ENCODE measurements at places on chromosomes 5 and 9.

GRCh38 chr5:157657516-157657915, 5.3 kb upstream of the SOX30 start:
- H3K27ac ChIP-seq = no peak overlapping the region
- H3K4me1 ChIP-seq = no peaks in the 10 kb centered on the region
- H3K4me3 ChIP-seq = no peak overlapping the region
- DNase-seq = no peak

- H3K27ac ChIP-seq = no peak overlapping the region
- H3K36me3 ChIP-seq = no peaks in the 10 kb centered on the region
- H3K4me1 ChIP-seq = no peaks in the 10 kb centered on the region
- H3K4me3 ChIP-seq = no peak overlapping the region
Observed at GRCh38 chr5:1892211-1892610, 9.5 kb upstream of the IRX4 start.

GRCh38 chr9:85013703-85014102, 344.2 kb downstream of the NTRK2 start:
- no peaks in the 10 kb centered on the region for H3K27me3 ChIP-seq
- no peaks in the 10 kb centered on the region for H3K4me1 ChIP-seq
- H3K36me3 ChIP-seq = no peaks in the 10 kb centered on the region

- no peaks in the 10 kb centered on the region for H3K36me3 ChIP-seq
- DNase-seq = no peak
- H3K4me1 ChIP-seq = no peaks in the 10 kb centered on the region
- H3K27ac ChIP-seq = no peak overlapping the region
- H3K4me3 ChIP-seq = peak overlapping the region; percentile 38
Observed at GRCh38 chr5:36607114-36607571, 737 bp downstream of the SLC1A3 start.

DNA sequence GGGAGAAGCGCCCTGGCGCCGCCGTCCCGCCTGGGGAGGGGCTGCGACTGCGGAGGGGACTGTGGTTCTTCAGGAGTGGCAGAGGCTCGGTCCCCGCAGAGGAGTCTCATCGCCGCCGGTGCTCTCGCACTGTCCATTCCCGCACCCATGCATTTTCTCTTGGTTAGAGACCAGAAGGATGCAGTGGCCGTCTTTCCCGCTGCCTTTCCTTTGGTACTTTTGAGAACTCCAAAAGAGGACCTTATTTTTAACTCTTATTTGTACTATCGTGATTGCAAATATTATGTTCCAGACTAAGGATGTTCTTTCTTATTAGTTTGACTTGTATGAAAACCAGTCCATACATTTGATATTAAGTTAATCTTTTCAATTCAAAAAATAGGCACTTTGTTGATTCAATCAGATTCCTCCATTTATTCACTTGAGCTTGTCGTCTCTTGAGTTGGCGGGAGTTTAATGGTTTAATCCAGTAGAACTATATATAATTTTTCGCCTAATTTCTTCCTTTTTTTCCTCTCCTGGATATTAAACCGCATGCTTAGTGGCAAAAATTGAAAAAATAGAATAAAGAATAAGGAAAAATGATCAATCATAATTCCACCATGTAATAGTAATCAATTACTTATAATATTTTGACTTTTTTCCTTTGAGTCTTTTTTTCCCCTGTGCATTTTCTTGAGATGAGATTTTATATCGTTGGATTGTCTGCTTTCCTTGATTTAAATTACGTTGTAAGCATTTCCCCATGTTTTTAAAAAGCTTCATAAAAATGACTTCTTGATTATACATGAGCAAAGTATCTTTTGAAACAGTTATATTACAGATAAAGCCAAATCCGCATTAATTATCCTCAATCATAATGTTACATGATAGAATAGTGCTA, 861 bp downstream of the ZFYVE16 start:
- peak overlapping the region; percentile 68 for H3K4me3 ChIP-seq
- no peak for DNase-seq
- peak overlapping the region; percentile 95 for H3K27ac ChIP-seq
- H3K36me3 ChIP-seq = no peaks in the 10 kb centered on the region

GRCh38 chr9:16191691-16192402, 639.0 kb downstream of the CCDC171 start:
- H3K4me3 ChIP-seq = no peak overlapping the region
- DNase-seq = peak; percentile 78
- H3K27ac ChIP-seq = no peak overlapping the region
- H3K27me3 ChIP-seq = no peaks in the 10 kb centered on the region
- H3K36me3 ChIP-seq = no peaks in the 10 kb centered on the region

- H3K27ac ChIP-seq = no peak overlapping the region
- H3K27me3 ChIP-seq = no peaks in the 10 kb centered on the region
- no peaks in the 10 kb centered on the region for H3K36me3 ChIP-seq
- DNase-seq = no peak
Observed at GRCh38 chr9:78050421-78050820, 18.8 kb upstream of the GNAQ start.

DNA sequence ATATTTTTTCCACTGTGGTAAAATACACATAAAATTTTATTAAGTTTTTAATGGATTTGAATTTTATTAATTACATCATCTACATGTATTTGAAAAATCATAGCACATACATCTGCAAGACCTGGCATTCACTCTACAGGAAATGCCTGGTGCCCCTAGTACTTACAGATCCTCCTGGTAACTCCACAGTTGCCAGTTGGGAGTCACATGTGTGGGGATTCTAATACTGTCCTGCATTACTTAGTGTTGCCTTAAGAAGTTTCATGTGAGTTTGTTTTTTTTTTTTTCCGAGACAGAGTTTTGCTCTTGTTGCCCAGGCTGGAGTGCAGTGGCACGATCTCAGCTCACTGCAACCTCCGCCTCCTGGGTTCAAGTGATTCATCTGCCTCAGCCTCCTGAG, 18.1 kb downstream of the KDM3B start:
- no peak overlapping the region for H3K4me3 ChIP-seq
- H3K27ac ChIP-seq = no peak overlapping the region
- no peaks in the 10 kb centered on the region for H3K27me3 ChIP-seq
- no peak for DNase-seq
- H3K4me1 ChIP-seq = no peaks in the 10 kb centered on the region
- H3K36me3 ChIP-seq = no peaks in the 10 kb centered on the region

GRCh38 chr5:151492729-151493128, 45.3 kb downstream of the SLC36A1 start:
- H3K36me3 ChIP-seq = no peaks in the 10 kb centered on the region
- DNase-seq = no peak
- H3K27me3 ChIP-seq = no peaks in the 10 kb centered on the region
- no peak overlapping the region for H3K4me3 ChIP-seq

DNA sequence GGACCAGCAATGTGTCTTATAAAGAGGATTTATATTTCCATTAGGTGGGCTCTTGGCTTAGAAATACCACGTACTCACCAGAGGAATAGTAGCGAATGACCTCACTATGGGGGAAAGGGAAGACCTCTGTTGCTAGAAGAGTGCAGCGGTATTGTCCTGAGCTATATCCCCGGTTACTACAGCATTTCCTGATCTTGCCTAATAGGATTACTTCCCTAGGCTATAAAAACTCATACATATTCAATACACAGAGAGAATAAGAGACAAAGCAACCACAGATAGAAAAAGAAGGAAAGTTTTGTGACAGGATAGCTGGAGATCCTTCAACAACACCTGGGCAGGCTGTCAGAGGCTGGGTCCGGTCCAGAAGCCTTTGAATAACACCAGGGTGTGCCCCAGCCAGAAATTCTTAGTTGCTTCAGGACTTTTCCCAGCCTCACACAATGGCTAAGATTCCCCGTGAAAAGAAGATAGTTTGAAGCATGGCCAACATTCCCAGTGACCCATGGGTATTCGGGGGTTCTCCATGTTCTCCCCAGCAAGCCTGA, 85.4 kb downstream of the TRIM36 start:
- H3K36me3 ChIP-seq = no peaks in the 10 kb centered on the region
- no peak overlapping the region for H3K4me3 ChIP-seq
- H3K4me1 ChIP-seq = no peaks in the 10 kb centered on the region
- H3K27me3 ChIP-seq = no peaks in the 10 kb centered on the region
- no peak for DNase-seq
- H3K27ac ChIP-seq = no peak overlapping the region

GRCh38 chr5:93673316-93673954, 68.0 kb downstream of the POU5F2 start:
- H3K4me3 ChIP-seq = no peak overlapping the region
- no peaks in the 10 kb centered on the region for H3K36me3 ChIP-seq
- H3K27me3 ChIP-seq = no peaks in the 10 kb centered on the region
- DNase-seq = no peak

DNA sequence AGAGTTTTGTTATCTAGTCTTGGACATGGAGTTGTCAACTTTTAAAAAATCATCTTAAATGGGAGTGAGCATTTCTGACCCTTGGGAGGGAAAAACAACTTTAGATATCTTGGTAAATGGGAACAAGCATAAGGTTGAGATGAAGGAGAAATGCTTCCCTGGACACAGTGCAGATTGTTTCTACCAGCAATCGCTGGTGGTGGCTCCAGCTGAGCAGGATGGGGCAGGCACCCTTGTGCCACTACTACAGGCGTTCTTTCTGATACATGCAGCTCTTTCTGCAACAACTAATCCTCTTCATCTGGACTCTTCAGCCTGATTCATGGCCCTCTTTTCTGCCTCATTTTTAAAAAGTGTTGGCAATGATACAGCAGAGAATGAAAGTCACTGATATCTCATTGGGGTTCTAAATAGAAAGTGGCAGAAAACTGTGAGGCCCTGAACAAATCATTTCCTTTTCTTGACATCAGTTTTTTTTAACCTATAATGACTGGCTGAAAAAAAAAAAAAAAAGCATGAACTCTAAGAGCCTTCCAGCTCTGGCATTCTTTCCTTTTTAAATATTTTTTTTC, 409.4 kb upstream of the PTGER4 start:
- no peak for DNase-seq
- H3K4me1 ChIP-seq = no peaks in the 10 kb centered on the region

DNA sequence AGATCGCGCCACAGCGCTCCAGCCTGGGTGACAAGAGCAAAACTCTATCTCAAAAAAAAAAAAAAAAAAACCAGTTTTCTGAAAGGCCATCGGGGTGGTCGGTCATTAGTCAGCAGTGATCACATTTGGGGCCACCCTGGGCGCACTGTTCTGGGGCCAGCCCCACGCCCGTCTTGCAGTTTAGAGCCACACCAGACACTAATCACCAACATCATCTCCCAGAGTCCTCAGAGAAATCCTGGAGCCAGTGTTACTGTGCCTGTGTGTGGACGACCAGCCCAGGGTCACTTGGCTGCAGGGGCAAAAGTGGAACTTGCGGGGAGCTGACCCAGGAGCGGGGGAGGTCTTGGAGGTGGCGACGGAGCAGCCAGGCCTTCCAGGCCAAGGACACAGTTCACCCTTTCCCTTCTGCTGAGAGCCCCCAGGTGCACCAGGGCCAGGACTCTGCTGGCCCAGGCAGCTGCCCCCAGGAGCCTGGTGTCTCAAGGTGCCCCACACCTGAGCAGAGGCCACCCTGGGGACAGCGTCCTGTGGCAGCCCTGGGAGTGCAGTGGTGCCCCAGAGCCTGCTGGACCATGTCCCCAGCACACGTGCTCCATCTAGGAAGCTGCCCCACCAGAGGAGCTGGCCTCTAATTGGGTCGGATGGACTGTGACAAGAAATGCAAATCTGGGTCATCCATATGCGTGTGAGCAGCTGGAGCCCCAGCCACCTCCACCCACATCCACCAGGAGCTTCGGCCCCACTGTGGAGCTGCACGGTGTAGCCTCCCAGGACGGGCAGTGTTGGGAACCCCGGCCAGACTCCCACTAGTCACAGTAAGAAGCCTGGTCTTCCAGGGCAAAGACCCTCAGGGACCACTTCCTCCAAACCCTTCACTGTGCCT, 51.1 kb downstream of the NEK6 start:
- H3K4me1 ChIP-seq = no peaks in the 10 kb centered on the region
- no peak overlapping the region for H3K4me3 ChIP-seq
- H3K27me3 ChIP-seq = no peaks in the 10 kb centered on the region
- no peak for DNase-seq
- H3K27ac ChIP-seq = no peak overlapping the region

DNA sequence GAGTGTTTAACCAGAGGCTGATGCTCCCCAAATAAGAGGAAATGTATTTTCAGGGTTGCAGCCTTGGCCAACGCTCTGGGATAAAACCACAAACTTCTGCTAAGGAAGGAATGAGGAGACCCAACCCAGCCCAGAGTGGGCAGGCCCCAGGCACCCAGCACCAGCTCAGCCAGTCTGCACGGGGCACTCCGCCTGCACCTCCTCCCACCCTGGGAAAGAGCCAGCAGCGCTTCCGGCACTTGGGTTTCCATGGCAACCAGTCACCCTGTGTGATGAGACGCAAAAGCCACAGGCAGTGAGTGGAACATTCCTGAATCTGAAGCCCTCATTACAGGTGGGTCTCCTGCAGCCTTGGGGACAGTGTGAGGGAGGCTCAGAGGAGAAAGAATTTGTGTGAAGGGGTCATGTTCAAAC, 85.2 kb upstream of the ZBTB43 start:
- no peak overlapping the region for H3K27ac ChIP-seq
- DNase-seq = peak; percentile 68
- H3K36me3 ChIP-seq = no peaks in the 10 kb centered on the region
- peaks cover 38% of the 10 kb centered on the region for H3K27me3 ChIP-seq
- no peak overlapping the region for H3K4me3 ChIP-seq

DNA sequence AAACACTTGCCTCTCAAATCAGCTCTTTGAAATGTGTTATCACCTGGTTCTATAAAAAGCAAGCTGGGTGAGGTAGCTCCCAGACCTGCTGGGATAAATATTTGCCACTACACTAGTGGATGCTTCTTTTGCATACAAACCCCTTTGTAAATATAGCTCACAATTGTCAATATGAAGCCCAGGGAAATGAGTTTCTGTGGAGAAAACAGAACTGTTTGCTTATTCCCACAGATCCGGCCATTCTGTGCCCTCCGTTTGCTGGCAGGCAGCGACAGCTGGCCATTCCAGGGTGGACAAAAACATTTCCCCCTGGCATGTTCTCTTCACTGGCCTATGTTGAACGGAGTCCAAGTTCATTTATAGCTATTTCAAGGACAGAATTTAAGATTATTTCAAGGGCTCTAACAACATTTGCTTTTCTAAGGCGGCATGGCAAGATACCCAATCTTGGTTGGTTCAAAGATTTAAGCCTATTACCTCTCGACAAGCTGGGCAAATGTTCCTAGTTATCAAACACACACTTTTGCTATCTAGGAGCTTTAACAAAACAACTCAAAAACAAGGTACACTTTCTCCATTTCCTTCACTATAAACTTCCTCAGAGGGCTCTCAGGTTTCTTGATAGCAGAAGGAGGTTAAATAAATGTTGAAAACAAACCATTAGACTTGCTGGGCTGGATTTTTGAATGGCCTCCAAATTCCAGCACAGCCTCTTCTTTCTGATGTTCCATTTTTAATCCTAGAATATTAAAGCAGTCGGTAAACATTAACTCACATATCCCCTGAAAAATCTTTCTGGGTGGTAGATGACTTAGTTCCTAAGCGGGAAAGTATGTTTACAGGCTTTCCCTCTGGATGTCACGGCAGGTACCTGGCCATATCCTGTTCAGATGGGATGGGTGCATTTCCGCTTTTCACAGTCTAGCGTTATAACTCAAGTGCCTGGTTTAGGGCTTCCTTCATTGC, 332.3 kb downstream of the PLK2 start:
- no peak overlapping the region for H3K4me3 ChIP-seq
- H3K4me1 ChIP-seq = no peaks in the 10 kb centered on the region
- H3K27me3 ChIP-seq = no peaks in the 10 kb centered on the region
- H3K27ac ChIP-seq = no peak overlapping the region
- no peak for DNase-seq

GRCh38 chr9:15277400-15278090, 29.5 kb downstream of the TTC39B start:
- H3K4me1 ChIP-seq = no peaks in the 10 kb centered on the region
- no peaks in the 10 kb centered on the region for H3K27me3 ChIP-seq
- no peak overlapping the region for H3K4me3 ChIP-seq
- no peaks in the 10 kb centered on the region for H3K36me3 ChIP-seq
- DNase-seq = no peak
- no peak overlapping the region for H3K27ac ChIP-seq
